ENCODE measurements at places on chromosomes 1 and 21.

DNA sequence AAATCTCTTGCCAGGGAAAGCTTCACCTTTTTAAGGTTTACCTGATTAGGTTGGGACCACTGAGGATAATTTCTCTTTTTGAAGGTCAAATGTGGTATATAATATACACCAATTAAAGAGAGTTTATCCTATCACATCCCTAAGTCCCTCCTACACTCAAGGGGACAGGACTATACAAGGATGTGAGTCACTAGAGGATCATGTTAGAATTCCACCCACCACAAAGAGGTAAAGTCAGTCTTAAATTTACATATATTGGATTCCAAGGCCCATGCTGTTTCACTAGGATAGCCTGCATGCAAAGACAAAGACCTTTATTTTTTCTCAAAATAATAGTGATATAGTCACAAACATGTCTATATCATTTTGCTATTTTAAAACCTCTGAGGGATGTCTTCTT, 164.4 kb downstream of the GIPC2 start:
- no peak for DNase-seq

DNA sequence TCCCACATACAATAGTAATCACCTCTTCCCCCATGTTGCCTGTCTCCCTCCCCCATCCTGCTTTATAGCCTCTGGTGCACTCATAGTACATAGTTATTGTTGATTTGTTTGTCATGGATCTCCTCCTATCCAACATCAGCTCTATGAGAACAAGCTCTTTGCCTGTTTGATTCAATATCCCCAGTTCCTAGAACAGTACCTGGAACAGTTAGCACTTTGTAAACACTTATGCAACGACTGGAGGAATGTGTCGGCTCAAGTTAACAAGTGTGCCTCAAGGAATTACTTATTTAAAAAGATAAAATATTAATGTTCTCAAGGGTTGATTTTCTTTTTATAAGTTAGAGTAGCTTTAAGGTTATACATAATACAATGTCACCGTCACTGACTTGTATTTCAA, 271.6 kb upstream of the KAZN start:
- DNase-seq = no peak

GRCh38 chr1:91165033-91165654, 143.3 kb upstream of the ZNF644 start:
- DNase-seq = peak; percentile 74

GRCh38 chr1:156717351-156717750, 10.9 kb upstream of the METTL25B start:
- no peak for DNase-seq

DNA sequence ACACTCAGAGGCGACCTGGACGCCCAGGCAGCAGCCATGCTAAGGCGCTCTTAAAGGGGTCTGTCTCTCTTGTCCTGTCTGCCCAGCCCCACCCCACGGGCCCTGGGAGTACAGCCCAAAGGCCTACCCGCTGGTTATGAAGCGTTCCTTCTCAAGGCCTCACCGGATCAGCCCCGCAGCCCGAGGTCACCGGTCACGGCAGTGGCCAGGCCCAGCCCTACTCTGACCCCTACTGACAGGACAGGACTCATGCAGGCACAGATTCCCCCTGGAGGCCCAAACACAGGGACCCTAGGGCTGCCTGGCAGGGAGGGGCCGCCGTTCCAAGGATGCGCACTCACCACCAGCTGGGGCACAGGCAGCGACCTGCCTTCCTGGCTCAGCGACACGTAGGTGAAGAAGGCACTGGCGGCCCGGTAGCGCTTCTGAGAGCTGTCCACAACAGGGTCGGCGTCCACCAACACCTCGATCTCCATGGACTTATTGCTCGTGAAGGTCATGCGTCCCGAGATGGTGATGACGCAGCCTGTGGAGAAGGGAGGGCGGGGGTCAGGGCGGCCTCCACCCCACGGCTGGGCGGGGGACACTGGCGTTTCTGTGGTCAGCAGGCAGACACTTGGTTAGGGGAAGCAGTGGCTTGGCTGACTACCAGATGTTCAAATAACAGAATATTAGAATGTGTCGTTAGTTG, 20.0 kb upstream of the GPR153 start:
- DNase-seq = no peak

GRCh38 chr1:59243978-59244377, 52.9 kb upstream of the FGGY start:
- DNase-seq = no peak

GRCh38 chr1:924656-925560, 1.2 kb downstream of the SAMD11 start:
- no peak for DNase-seq

DNA sequence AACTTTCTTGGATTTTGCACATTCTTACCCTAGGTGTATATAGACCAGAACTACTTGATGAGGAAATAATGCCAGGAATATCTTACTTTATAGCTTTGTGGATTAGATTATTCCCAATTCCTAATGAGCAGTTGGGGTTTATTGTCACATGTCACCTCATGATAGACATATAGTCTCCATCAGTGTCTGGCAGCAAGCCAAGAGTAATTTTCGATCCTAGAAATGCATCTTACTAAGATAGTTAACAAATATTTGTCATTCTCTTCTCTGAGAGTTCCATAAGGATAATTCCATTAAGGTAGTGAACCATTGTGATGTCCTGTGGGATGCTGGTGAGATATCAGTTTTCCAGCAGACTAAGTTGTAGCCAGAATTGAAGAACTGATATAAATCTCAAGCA, 1282.9 kb upstream of the B3GALT2 start:
- no peak for DNase-seq

- DNase-seq = no peak
Measured at GRCh38 chr1:192709544-192709943, 73.6 kb downstream of the RGS13 start.

- DNase-seq = no peak
Measured at GRCh38 chr1:225468270-225469020, 40.6 kb upstream of the LBR start.

- DNase-seq = no peak
Measured at GRCh38 chr21:45623436-45623835, 20.1 kb upstream of the PCBP3 start.

DNA sequence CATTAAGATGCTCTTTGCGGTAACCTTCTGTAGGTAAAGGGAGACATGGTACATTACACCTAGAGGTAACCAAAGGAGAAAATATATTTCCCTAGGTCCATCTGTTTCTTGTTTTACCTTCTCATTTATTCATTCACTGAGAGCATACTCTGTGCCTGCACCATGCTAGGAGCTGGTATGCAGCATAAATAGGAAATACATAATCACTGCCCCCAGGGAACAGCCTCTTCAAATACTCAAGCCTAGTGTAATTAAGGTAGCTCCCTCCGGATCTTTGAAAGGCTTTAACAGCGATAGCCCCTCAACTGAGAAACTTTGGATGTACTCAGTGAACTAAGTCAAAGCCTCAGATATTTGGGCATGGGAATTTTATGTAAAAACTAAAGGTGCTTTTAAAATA, 123.6 kb downstream of the GABPA start:
- DNase-seq = no peak

DNA sequence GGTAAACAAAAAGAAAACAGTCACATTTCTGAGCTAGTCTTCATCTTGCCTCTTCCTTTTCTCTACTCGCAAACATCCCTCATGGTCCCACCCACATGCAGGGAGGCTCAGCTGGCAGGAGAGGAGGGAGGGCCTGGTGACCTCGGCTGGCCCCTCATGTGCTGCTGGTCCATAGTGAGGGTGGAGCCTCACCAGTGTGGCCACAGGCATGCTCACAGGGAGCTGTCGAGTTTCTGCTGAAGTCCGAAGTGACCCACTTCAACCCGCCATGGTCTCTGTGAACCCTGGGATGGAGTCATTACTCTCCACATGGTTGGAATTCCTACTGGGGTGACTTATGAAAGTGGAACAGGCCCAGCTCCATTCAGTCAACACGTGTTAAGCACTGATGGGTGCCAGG, 253.4 kb downstream of the RHOU start:
- no peak for DNase-seq

- no peak for DNase-seq
Measured at GRCh38 chr21:14054682-14055081, 156.1 kb downstream of the LIPI start.

GRCh38 chr1:83996621-83997020, 2.3 kb downstream of the TTLL7 start:
- no peak for DNase-seq

DNA sequence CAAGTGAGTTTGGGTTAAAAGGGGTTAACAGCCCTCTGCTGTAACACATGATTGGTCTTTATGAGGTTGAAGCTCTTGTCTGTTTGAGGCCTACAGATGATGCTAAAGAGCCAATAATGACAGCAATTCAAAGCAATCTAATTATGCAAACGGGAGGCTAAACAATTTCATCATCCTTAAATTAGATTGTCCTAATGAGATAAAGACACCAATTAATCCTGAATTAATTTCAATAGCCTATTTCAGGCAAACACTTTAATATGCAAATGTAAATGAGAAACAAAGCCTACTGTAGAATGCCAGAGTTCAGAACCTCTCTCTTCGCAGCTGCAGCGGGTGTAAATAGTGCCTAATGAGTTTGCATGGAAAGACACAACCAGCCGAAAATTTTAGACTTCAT, 504.7 kb upstream of the PBX1 start:
- no peak for DNase-seq

DNA sequence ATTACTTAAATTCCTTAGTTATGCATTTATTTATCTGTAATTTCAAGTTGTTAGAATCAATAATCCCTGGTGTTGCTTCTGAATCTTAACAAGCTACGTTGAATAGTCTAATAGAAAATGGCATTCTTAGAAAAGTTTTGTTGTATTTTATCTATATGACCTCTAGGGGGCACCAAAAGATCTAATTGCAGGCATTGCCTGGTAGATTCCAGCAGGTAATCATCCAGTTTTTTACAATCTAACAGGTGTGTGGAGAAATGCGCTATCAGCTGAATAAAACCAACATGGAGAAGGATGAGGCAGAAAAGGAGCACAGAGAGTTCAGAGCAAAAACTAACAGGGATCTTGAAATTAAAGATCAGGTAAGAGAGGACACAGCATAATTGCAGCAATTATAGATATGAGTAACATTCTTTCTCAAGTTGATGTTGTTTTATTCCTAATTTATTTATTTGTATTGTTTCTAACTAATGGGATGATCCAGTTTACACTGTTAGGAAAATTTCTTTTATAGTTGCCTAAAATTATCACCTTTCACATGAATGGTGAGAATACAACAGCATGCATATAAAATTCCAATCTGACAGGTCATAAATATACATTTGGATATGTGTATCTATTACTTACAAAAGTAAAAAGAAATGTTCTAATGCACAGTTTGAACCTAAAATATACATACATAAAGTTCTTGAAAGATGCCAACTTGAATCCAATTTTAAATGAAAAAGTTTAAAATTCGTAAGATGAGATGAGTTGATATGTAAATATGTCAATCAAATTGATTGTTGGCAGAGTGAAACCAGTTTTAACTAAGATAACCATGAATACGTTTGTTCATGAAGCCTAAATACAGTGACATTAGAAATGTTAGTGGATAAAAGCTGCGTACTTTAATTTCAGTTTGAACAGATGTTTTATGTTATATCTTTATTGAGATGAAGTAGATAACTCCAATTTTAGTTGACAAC, 88.4 kb downstream of the SDCCAG8 start:
- DNase-seq = peak; percentile 79

DNA sequence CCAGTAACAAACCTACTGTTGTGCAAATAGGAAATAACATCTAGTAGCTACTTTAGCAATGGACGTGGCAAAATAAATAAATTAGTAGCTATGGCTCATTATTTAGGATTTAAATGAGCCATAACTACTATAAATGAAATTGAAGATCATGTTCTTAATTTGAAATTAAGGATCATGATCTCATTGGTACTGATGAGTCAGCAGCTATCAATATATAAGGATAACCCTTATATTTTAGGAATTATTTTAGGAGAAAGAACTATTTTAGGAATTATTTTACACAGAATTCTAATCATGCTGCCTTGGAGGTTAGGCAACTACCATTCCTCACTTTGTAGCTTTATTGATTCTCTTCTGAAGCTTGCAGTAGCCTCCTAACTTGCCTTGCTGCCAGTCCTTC, 24.0 kb downstream of the DR1 start:
- no peak for DNase-seq

DNA sequence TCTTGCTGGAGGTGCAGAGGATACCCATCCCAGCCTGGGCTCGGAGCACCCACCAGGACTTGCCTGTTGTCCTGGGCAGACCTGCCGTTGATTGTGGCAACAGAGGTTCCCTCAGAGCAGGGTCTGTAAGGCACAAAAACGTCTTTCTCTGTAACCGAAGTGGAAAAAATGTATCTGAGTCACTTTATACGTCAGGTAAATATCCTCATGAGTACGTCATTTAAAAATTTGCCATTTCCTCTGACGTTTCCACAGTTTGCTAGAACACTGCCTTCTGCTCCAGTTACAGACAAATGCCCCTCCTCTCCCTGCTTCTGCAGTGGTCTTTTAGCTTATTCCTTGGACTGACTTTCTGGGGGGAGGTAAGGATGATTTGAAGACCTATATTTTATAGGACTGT, 326.8 kb downstream of the HHAT start:
- no peak for DNase-seq

DNA sequence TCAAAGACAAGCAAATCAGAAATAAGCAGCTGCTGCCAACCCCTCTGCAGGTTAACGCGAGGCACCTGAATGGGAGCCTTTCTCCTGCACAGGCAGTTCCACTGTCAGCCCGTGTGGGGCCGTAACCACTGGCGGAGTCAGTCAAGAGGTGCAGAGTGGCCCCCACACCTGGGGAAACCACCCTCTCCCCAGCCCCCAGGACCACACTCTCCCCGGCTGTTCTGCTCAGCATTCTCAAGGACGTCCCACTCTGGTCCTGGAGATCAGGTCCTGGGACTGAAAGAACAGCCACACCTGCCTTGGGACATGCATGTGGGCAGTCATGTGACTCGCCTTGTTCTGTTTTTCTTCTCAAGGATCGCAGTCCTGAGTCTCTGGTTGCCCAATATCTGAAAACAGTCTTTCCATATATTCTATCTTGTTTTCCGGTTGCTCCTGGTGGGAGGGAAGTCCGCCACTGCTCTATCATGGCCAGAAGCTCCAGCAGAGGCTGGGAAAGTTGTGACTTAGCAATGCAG, 252.5 kb downstream of the PTPRU start:
- DNase-seq = no peak
